Esophagus squamous epithelium (tissue), 5 donors: ENCODE measurements at places on chromosomes 6 and 20.

GRCh38 chr20:34246126-34246626 is 5.0 kb downstream of the ASIP start:
- DNase-seq, result no peak

DNA sequence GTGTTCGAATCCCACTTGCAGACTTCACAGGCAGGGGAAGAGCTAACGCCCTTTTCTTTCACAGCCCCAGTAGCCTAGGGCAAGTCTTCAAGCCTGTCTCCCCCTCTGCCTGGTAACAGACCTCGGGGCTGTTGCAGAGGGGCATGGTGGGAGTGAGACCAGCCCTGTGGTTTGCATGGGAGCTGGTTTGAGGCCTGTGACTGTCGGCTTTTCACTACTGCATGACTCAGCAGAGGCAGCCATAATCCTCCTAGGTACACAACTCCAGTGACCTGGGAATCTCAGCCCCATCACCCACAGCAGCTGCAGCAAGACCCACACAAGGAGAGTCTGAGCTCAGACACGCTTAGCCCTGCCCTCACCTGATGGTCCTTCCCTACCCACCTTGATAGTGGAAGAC is 55.3 kb upstream of the POPDC3 start:
- no peak for DNase-seq

- DNase-seq, result no peak
These were observed 109.3 kb downstream of the GPX5 start for GRCh38 chr6:28634761-28635546.

- DNase-seq, result no peak
These were observed 26.6 kb upstream of the ILRUN start for GRCh38 chr6:34723203-34723602.

DNA sequence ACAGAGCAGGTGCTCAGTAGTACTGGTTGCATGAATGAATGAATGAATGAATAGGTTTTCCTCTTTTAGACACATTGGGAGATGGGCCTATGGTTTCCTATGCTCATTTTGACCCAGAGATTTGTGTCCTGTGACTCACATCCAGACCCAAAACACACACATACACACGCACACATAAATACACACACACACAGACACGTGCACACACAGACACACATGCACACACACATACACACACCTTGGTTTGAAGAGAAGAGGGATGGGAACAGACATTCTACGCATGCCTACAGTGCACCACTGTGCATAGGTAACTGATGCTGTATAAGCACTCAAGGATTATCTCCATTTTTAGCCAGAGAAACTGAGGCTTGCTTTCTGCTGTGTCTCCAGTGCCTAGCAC is 4.1 kb downstream of the JPH2 start:
- no peak for DNase-seq

DNA sequence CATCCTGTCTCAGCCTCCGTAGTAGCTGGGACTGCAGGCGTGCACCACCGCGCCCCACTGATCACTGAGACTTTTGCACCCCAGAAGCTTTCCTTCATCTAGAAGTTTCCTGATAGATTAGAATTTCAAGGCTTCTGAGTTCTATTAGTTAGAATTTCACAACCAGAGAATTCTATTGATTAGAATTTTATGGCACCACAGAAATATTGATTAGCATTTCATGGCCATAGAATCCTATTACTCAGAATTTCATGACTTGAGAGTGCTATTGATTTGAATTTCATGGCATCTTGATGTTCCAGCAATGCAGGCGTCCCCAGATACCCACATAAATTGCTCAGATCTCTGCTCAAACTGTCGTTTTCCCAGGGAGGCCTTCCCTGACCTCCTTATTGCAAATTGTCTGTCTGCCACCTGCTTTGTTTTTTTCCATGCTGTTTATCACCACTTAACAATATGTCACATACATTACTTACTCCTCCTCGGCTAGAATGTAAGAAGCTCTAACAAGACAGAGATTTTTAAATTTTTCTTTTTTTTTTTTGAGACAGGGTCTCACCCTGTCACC is 16.9 kb upstream of the CBFA2T2 start:
- no peak for DNase-seq

- no peak for DNase-seq
These were observed 306.4 kb upstream of the CITED2 start for GRCh38 chr6:139680819-139681218.

- DNase-seq, result no peak
These were observed 115.7 kb downstream of the PHACTR1 start for GRCh38 chr6:12832226-12832735.

DNA sequence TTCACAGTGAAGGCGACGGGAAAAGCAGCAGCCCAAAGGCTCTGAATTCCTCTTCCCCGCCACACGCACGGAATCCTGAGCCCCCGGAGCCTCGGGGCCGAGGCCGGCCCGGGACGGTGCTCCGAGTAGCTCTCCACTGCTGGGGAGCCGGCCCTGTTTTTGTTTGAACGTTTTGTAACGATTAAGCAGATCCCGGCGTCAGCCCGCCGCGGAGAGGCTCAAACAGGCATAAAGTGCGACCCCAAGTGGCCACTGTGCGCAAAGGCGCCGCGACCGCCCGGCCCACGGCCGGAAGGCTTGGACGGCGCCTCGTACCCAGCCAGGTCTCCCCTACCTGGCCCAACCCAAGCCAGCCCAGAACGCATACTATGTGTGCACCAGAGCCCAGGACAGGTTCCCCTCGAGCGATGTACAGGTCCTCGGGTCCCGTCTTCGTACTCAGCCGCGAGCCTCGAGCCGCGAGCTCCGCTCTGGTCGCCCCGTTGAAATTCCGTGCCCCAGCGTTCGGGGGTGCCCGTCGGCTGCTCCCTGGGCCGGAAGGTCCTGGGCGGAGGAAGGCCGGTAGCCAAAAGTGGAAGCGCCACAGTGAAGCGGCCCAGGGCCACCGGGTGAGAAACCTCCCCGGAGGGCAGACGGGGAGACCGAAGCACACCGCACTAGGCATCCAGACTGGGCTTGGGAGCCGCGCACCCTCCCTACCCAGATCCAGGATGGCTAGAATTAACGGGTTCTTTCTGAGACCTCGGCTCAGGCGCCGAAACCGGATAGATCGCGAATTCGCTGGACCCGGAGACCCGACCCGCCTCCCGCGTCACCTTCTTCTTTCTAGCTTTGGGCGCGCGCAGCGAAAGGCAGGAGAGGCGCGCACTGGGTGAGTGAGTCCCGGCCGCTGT is 1.2 kb upstream of the MAFB start:
- DNase-seq, result no peak

GRCh38 chr20:19969507-19970255 is 47.5 kb upstream of the NAA20 start:
- DNase-seq, result no peak

DNA sequence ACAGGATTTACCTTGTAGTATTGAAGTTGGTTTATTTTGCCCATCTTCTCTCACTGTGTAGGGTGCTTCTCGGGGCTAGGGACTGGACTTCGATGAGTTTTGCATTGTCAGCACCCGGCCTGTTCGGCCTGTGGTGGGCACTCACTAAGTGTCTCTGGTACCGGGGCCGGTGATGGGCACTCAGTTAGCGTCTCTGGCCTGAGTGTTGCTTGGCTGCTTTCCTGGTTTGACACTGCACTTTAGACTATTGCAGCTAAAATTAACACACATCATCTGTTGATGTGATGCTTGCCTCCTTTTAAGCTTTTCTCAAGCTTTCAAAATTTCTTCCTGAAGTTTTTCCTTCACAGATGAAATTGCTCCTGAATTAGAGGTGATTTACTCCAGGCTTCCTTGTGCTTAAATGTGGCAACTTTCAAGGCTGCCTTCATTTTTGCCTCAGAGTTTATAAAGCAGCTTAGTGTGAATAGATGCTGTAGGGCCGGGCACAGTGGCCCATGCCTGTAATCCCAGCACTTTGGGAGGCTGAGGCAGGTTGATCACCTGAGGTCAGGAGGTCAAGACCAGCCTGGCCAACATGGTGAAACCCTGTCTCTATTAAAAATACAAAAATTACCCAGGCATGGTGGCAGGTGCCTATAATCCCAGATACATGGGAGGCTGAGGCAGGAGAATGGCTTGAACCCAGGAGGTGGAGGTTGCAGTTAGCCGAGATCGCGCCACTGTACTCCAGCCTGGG is 41.7 kb upstream of the TULP4 start:
- no peak for DNase-seq

DNA sequence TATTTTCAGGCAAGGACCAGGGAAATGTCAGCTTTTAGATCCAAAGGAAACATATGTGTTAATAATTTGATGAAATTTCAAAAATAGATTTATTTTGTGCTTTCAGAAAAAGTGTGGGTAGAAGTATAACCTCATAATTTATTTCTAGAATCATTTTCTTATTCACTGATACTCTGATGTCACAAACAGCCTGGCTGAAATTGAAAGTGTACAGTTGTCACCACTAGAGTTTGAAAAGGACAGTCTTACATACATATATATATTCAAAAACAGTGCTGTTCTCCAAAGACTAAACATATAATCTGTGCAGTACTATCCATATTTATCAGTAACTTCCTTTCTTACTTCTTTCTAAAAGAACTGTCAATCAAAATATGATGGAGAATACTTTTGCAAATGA is 254.4 kb upstream of the KCNQ5 start:
- no peak for DNase-seq

DNA sequence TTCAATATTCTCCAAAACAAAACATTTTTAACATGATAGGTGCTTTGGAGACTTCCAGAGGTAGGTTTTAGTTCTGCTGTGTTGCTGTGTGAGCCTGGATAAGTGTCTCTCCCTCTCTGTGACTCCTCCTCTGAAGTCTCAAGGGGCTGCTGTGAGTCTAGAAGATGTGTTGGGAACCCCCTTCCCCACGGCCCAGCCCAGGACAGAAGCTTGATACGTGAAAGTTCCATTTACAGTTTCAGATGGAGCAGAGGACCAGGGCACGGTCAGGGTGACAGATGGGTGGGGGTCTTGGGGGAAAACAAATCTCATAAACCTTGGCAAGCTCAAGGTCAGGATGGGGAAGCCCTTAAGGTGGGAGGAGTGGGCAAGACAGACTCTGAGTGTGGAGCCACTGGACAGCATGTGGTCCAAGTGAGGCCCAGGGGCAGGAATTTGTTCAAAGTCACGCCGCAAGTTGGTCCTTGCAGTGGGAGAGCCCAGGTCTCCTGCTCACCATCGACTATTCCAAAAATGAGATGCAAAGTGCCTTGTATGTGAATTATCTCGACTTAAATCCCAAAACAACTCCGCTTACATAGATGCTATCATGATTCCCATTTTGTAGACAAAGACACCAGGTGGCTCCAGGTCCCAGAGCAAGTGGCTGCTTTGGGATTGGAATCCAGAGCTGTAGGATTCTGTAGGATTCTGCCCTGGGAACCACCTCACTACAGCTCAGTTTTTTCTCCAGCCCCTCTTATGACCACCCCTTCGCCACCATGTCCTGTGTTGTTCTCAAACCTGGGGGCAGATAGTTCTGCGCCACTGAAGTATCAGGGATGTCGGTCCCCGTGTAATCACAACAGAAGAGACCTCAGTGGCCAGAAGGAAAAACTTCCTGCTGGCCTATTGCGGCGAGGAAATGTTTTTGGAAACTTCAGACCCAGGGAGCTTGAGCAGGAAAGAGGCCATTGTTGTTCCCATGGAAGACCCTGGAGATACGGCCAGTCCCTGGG is 1.9 kb downstream of the TGM2 start:
- DNase-seq, result no peak

DNA sequence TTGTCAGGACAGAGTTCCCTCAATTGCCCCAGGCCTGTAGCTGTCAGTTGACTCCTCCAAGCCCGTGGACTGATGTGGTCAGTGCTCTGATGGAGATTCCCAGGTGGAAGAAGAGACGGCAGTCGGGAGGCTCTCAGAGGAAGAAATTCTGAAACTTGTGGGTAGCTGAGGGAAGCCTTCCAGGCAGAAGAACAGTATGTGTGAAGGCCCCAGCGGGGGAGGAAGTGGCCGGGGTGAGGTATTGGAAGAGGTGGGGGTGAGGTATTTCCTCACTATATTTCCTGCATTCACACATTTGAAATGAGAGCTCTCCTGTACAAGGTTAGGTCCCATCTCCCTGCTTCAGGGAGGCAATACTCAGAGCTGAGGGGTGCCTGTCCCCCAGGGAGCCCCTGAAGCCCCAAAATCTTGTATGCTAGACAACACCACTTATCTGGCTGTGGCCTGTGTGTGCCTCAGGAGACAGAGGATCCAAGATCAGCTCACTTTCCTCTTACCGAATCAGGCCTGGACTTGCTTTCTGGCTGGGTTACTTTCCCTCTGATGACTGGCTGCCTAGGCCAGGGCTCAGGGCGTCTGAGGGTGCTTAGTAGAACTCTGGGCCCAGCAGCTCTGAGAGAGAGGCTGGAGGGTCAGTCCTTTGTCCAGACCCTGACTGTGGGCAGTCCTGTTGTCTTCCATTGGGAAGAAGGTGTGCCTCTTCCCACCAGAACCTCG is 49.3 kb upstream of the MYL9 start:
- DNase-seq, result no peak

GRCh38 chr6:167948716-167949115 is 48.8 kb upstream of the KIF25 start:
- DNase-seq, result no peak

DNA sequence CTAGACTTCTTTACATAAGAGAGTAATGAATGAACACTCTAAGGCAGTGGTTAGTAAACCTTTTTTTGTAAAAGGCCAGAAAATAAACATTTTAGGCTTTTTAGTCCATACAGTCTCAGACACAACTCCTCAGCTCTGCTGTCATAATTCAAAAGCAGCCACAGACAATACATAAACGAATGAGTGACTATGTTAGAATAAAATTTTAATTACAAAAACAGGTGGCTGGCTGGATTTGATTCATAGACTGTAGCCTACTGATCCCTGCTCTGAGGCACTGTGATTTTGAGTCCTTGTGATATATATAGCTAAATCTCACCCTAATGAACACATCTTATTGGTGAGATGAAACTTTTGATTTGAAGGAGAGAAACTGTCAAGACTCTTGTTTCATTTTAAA is 155.1 kb downstream of the AIG1 start:
- no peak for DNase-seq

DNA sequence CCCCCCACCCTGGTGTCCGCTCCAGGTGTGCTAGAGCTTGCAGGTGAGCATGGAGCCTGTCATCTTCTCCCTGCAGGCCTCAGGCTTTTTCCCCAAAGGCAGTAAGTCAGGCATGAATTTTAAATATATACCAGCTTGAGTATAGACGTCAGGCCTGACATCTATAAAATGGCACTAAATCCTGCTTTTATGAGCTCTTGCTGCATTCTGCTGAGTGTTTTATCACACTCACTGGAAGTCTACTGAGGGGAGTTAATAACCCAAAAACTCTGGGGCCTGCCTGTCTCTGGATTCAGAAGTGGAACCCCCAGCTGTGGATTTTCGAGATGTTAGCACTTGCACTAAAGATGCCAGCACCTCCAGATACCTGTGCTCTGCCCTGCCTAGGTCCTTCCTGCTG is 133.4 kb upstream of the TOP1 start:
- DNase-seq, result no peak

DNA sequence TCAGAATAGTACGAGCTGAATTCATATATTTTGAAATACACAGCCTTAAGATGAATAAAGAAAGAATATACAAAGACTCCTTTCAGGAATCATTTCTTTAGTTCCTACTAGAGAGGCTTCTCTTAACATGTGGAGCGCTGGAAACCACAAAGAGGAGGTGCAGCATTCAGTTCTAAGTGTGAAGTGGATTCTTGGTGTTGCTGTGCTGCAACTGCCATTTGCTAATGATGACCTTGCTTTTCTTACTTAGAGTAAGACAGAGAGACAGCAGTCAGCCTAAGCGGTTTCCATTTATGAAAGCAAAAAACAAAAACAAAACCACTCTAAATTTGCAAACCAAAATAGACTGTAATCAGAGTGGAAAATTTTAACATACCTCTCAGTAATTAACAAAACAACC is 629.0 kb downstream of the EPHA7 start:
- DNase-seq, result no peak
